ENCODE measurements at places on chromosomes 16 and 17.

- no peak for DNase-seq
These were observed 2.9 kb upstream of the EPX start for GRCh38 chr17:58189436-58190146.

DNA sequence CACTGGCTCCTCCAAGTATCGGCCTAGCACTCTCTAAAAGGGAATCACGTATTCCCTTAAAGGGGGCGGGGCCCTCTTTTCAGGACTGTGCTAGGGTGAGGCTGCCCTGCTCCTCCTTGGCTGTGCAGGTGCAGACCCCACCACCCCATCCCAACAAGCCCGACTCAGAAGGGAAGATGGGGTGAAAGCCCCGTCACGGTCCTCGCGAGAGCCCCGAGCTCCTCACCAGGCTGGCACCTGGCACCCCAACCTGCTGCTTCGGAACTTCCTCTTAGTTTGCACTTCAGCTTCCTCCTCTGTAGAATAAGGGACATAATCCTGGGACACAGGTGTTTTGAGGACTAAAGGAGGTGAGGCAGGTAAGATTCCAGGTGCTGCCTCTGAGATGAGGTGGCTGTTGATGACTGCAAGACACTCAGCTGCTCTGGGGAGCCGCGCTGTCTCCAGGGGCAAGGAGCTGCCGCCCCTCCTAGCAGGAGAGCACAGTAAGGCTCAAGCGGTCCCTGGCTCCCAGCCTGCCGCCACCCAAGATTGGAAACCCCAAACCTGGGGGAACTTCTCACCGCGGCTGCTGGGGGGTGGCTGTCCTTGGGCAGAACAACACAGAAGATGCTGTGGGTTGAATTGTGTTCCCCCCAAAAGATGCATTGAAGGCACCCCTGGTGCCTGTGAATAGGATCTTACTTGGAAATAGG is 88.8 kb downstream of the MGAT5B start:
- no peak for DNase-seq

GRCh38 chr17:81365148-81365600 is 30.1 kb upstream of the BAHCC1 start:
- no peak for DNase-seq

GRCh38 chr16:583815-584591 is 5.9 kb upstream of the RAB40C start:
- no peak for DNase-seq

DNA sequence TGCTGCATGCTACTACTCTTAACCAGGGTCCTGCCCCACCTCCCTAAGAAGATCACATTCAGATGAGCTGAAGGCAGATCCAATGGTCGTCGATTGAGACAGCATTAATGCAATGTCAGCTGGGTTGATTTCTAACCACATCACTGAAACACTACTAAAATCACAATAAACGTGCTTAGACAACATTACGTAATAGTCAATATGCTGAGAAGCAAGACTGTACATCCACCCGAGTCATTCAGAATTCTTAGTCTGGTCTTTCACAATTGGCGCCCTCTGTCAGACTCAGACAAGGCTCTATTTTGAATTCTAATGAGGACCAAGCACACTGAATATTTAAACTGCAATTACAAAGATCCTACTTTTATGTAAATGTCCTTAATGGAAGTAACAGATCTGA is 205.2 kb downstream of the STX8 start:
- no peak for DNase-seq

- no peak for DNase-seq
These were observed 6.3 kb upstream of the PSMD7 start for GRCh38 chr16:74290356-74290755.

DNA sequence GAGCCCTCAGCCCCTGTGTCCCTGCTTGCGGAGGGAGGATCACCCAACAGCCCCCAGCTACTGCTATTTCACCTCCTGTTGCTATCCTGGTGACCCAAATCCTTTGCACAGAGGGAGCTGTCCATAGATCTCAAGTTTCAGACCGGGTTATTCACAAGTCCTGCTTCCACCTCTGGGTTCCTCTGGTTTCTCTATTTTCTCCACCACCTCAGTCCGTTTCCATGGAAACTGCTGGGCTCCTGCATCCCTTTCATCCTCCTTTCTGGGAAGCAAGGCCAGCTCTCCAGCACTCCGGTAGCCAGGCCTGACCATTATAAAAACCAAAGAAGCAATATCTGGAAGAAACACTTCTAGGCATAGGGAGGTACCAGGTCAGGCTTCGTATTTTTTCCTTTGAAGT is 4.8 kb upstream of the CALB2 start:
- no peak for DNase-seq

- no peak for DNase-seq
These were observed 92.7 kb upstream of the CLEC18A start for GRCh38 chr16:69858191-69859104.

GRCh38 chr16:55469821-55470532 is 9.0 kb upstream of the MMP2 start:
- DNase-seq: no peak

DNA sequence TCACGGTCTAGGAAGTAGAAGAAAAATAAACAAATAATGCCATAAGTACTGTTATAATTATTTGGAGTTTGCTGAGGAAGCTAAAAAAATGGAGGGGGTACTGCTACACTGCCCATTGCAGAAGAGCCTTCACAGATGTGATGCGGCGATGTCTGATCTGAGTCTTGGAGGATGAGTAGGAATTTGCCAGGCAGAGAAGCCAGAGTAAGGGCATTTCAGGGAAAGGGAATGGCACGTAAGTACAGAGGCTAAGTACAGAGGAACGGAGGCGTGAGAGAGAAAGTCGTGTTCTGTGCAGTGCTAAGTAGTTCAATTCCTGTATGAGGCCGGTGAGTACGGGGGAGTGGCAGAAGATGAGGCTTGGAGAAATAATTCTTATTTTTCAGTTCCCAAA is 741 bp upstream of the GRB2 start:
- DNase-seq: no peak

DNA sequence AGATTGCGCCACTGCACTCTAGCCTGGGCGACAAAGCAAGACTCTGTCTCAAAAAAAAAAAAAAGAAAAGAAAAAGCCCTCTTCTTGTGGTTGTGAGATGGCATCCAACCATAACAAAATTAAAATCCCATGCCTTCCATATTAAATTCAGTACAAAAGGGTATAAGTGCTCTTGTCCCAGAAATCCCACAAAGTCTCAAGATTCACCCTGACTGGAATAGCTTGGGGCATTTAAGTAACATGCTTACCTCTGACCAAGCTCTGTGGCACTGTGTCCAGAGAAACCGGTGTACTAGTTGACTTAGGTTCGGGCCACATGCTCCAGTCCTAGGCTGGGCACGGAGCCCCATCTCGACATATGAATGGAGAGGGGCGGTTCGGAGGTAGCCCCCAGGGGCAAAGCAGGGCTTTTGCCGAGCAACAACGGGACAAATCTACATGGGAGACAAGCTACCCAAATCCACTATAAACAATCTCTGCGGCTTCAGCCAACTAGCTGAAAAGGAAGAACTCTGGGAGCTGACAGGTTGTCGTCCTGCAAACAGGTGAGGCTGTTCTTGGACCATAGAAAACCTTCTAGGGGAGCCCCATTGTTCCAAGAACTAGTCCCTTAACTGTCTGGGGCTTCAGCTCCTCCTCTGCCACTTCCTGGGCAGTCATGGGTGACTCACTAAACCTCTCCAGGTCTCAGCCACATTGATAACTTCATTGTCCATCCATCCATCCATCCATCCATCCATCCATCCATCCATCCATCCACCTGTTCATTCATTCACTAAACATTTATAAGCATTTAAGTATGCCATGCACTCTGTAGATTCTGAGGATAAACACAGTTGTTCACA is 10.3 kb upstream of the IL4R start:
- no peak for DNase-seq

- no peak for DNase-seq
These were observed 11.5 kb upstream of the HAS3 start for GRCh38 chr16:69093974-69094373.

DNA sequence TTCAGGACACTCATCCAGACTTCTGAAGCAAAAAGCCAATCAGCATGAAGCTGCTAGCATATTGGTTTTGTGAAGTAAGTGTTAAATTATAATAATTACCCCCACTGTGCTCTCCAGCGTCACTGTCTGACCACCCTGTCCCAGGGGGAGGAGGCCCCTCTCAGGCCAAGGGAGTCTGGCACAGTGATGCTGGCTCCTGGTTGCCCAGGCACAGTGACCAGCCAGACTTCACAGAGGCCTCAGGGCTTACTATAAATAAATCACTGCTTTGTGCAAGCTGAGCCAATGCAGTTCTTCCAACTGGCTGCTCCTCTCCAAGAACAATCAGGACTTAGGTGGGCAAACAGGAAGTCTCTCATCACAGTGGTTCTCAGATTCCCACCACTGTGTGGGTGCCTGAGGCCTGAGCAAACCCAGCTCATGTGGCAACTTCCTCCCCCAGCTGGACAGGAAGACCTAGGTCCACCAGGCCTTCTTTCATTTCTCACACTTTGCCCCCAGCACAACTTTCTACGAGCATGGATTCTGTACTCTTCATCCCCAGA is 1.7 kb upstream of the DBNDD1 start:
- DNase-seq: no peak

- no peak for DNase-seq
These were observed 405.9 kb downstream of the SHISA9 start for GRCh38 chr16:13307255-13307654.

GRCh38 chr17:737561-738113 is 5.2 kb downstream of the TLCD3A start:
- no peak for DNase-seq

DNA sequence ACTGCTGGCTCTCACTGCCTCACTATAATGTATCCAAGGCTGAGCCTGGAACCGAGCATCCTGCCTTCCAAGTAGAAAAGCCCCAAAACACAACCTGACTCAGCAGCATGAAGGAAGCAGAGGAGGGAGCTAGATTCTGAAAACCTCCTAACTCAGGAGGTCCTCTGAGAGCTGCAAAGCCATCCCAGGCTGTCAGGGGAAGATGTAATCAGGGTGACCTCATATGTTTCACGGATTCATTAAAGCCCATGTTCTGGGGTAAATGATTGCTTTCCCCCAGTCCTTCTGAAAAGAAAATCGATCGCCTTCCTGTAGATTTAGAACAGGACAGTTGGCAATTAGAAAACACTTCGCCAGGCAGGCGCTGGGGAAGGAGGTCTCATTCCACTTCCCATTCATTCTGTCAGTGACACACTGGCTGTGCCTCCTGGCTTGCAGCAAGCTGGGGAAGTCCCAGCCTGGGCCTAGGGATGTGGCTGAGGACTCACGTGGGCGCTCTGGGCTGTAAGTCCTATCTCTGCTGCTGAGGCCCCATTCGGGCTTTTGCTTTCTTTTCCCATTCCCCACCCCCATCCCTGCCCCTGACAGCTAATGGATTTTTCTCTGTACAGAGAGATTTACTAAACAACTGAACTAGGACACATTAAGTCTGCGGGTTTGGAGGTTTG is 75.7 kb upstream of the TMEM132E start:
- no peak for DNase-seq

- DNase-seq: peak; percentile 46
These were observed 737 bp downstream of the DHRS13 start for GRCh38 chr17:28901866-28902818.

- no peak for DNase-seq
These were observed 25.6 kb upstream of the MAP2K6 start for GRCh38 chr17:69388822-69389442.

DNA sequence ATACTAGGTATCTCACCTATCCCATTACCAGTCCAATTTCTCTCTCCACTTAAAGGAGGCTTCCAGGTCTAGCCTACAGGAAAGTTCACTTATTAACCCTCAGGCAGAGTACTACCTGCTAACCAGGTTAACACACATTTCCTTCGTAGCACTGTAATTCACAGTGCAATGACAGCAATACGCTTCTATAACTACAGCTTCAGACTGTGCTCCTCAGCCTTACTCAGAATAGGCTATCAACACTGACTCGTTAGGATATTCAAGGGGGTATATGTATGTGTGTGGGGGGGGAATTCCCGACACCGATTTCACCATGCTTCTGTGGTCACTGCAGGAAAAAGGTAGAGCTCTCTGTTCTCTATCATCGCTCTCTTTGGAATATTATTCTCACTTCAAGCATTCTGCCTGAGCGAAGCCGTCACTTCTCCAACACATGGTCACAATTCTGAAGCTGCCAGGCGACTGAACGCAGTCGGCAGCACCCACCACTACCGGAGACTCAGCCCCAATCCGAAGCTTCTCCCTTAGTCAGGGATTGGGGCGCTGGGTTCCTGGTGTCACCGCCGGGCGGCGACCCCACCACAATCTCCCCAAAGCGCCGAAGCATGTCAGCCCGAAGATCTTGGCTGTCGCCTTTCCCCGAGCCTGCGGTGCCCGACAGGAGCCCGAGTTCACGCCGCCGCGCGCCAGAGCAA is 618 bp downstream of the GGA3 start:
- no peak for DNase-seq

- DNase-seq: no peak
These were observed 875 bp downstream of the PRKCB start for GRCh38 chr16:23836404-23837311.

- no peak for DNase-seq
These were observed 634.8 kb downstream of the KCNJ2 start for GRCh38 chr17:70804161-70804560.

DNA sequence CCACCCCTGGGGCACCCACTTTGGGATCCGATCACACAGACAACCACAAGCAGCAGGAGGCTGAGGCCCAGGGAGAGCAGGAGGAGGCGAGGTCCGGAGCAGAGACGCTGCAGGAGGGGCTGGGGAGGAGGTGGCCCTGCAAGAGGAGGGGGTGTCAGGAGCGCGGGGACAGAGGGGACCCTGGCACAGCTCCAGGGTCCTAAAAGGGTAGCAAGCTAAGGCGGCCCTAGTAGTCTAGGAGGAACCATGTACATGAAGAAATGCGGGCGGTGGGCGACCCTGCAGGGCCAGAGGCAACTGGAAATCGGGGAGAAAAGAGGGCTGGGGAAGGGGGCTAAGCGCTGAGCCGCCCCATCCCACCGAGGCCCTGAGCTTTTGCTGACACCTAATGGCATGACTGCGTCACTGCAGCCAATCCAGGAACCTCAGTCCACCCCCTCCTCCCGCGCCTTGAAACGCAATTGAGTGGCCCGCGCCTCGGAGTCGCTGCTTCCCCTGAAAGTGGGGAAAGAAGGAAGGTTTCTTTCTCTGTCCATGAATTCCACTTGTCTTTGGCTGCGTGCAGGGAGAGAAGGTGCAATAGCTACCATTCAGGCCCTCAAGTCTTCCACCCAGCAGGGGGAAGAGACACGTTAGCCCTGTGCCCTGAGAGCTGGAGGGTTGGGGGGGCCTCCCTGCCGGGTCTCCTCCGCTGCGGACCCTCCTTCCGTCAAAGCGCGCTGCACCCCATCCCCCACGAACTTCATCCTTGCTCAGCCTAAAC is 1.8 kb downstream of the ASGR1 start:
- DNase-seq: peak; percentile 23

DNA sequence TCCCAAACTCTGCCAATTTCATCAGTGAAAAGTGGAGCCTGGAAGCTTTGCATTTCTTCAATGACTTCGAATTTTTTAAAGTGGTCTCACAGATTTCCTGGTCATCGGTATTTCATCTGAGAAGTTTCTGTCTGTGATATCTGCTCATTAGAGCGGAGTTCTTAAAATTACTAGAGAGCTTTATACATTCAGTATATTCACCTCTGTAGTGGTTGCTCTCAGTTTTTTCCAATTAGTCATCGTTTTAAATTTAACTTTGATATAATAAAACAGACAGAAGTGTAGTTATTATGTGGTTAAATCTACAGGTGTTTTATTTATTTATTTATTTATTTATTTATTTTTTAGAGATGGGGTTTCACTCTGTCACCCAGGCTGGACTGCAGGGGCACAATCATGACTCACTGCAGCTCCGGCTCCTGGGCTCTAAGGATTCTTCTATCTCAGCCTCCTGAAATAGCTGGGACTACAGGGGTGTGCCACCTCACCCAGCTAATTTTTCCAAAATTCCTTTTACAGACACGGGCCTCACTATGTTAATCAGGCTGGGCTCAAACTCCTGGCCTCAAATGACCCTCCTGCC is 16.0 kb downstream of the ARHGAP17 start:
- no peak for DNase-seq

- DNase-seq: no peak
These were observed 185.3 kb upstream of the CACNG3 start for GRCh38 chr16:24070851-24071250.
